Transverse colon (tissue), 4 donors: ENCODE measurements at places on chromosomes 3 and 15. TPM values are rescaled to one million over a fixed set of nuclear protein-coding genes. Genes with fewer than 3 reads are reported as not detected.

Gene LRRIQ4
- total RNA-seq, result not detected

Gene MEX3B
- not detected for total RNA-seq

Gene RGMA
- 8.6 TPM for total RNA-seq

Gene HDC
- not detected for total RNA-seq

Gene IL5RA
- 0.95 TPM for total RNA-seq
